Stimulated activated CD4-positive, alpha-beta T cell treated with anti-CD3 and anti-CD28 coated beads, Interleukin-12 subunit alpha, Interleukin-12 subunit beta, amount 100 ng/mL, for 4 hours (primary cell): ENCODE measurements at places on chromosomes 12 and 14.

DNA sequence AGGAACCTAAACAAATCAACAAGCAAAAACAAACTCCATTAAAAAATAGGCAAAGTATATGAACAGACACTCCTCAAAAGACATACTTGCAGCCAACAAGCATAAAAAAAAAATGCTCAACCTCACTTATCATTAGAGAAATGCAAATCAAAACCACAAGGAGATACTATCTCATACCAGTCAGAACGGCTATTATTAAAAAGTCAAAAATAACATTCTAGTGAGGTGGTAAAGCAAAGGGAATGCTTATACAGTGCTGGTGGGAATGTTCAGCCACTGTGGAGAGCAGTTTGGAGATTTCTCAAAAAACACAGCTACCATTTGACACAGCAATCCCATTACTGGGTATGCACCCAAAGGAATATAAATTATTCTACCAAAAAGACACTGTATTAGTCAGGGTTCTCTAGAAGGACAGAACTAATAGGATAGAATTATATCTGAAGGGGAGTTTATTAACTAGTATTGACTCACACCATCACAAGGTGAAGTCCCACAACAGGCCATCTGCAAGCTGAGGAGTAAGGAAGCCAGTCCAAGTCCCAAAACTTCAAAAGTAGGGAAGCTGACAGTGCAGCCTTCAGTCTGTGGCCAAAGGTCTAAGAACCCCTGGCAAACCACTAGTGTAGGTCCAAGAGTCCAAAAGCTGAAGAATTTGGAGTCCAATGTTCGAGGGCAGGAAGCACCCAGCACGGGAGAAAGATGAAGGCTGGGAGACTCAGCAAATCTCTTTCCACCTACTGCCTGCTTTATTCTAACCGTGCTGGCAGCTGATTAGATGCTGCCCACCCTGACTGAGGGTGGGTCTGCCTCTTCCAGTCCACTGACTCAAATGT, 101.6 kb upstream of the KRAS start:
- DNase-seq, result no peak

DNA sequence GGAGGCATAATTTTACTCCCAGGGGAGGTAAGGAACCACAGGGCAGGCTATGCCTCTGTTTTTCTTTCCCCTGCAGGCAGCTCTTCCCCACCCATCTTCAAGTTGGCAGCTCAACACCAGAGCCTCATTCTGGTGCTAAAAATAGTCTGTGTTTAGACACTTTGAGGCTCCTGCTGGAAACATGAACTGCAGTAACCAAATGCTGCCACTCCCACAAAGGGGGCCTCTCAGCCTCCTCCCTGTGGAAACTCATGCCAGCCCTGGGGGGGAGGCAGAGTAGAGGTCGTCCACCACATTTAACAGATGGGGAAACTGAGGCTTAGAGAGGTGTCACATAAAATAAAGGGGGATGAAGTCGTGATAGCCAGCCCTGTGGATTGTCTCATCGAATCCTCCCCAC, 61.4 kb downstream of the WSCD2 start:
- DNase-seq, result no peak

DNA sequence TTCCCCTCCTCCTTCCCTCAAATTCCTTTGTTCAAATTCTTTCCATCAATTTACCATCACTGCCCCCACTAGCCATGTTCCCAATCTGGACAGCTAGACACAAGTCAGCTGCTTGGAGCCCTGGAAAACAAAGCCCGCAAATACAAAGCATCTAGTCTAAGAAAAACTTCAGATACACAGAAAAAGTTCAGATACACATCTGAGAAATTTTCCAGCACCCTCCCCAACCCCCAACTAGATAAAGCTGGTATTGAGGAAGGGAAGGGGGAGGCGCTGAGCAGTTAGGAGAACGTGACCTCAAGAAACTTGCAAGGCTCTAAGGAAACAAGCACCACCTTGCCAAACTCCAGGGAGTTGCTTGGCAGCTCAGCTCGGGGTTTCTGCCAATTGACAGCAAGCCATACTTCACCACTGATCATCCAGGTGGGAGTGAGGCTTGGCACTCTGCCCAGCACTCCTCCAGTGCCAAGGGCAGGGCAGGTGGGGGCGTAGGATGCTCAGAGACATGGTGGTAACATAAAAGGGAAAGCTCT, 5.1 kb upstream of the CNIH1 start:
- no peak for DNase-seq

DNA sequence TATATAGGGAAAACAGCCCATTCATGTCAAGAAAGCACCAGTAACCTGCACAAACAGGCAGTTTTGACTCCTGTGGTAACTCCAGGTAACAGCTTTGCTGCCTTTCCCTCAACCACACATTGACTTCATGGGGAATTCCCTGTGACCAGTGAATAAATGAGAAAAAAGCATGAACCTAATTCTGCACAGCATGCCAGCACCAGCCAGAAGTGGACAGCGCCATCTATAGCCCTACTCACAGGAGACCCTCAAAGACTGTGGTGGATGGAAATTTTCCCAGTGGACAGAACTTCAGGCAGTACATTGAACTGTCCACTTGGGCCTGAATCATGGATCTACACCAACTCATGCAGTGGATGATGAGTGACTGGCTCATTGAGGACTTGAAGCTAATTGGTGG, 152.1 kb downstream of the SLC8A3 start:
- DNase-seq, result no peak

DNA sequence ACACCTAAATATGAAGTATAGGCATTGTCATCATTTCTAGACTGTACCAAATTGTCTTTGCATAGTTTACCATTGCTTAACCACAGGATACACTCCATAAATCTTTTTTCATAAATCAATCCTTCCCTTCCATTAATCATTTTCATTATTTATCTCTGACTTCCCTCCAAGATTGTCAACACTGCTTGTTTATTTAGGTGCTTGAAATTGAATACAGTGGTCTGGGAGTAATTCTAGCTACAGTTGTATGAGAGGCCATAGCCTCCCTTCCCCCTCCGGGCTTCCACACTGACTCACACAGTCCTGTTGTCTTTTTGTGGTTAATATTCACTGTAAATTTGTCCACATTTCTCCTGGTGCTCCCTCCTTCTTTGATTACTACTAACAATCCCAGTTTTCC, 114.2 kb upstream of the ARID2 start:
- DNase-seq, result no peak

DNA sequence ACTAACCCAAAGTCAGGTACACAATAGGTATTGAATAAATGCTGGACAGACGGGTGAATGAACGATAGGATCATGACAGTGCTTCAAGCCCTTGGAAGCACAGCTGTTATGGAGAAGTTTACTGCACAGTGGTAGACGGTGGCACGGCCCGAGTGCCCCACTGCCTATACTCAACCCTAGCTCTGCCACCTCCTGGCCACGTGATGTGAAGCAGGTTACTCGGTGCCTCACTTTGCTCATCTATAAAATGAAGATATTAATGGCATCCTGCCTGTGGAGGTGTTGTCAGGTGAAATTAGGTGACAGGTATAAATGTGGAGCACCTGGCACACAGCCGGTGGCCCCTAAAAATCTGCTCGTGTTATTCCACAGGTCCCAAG, 5.8 kb downstream of the ASB2 start:
- peak; percentile 65 for DNase-seq

GRCh38 chr12:39626033-39626814, 6.6 kb upstream of the ABCD2 start:
- DNase-seq, result no peak

DNA sequence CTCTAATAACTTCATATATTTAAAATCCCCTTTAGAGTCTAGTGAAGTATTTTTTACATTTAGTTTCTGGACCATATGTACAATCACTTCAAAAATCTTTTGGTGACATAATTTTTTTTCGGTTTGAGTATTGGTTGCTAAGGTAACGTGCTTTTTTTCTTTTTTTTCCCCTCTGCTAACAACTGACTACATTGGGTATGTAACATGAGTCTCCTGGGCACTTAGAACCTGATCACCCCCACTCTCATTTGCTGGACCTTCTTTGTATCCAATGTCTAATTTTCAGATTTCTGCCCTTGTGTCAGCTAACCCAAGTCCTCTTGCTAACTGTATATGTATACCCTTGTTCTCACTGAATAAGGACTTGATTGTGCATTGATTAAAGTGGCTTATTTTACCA, 592.9 kb upstream of the FLRT2 start:
- DNase-seq, result no peak

- no peak for DNase-seq
Measured at GRCh38 chr12:116813271-116814041, 67.8 kb downstream of the HRK start.

DNA sequence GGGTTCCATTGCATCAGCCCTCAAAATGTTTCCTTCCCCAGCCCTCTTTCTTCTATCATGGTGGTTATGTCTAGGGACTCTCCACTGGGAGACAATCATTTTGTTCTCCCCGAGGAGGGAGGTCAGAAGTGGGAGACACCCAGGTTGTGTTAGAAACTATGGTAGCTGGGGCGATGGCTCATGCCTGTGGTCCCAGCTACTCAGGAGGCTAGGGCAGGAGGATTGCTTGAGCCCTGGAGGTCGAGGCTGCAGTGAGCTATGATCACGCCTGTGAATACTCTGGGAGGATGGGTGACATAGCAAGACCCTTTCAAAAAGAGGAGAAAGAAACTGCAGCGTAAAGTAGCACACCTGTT, 13.0 kb upstream of the LRRC23 start:
- DNase-seq, result no peak

DNA sequence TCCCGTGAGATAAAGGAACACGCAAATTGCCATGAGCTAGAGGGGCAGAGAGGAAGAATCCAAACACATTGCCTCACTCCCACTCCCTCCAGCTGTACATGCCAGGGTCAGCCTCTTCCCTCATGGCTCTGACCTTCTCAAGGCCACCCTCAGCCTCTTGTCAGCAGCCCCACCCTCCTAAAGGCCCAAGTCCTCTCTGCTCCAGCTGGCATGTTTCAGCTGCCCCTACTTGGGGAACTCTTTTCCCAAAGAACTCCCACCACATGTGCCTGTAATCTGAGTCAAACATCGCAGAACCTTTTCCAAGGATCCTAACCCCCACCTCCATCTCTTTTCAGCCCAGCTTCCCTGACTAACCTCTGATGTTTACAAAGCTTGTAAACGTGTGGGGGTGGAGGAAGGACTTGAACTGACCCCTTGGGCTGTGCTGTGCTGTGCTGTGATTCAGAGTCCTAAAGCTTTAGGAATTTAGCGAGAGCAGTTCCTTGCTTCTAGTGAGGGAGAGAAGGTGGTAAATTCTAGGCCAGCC, 7.3 kb upstream of the CACNB3 start:
- DNase-seq, result no peak

DNA sequence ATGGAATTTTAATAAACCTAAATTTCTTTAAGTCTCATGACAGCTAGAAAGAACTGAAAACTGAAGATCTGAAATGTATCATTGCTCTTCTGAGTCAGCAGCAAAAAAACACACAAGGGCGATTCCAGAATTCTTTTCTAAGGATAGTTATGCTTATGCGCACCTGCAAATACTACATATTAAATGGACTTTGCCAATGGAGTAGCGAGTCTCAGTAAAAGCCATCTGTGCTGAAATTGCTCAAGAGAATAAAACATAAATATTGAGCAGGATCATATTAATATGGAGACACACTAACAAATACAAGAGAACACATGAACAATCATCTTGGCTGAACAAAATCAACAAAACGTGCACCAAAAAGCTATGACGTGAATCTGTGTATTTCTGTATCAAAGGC, 73.7 kb downstream of the CPNE8 start:
- DNase-seq, result no peak

DNA sequence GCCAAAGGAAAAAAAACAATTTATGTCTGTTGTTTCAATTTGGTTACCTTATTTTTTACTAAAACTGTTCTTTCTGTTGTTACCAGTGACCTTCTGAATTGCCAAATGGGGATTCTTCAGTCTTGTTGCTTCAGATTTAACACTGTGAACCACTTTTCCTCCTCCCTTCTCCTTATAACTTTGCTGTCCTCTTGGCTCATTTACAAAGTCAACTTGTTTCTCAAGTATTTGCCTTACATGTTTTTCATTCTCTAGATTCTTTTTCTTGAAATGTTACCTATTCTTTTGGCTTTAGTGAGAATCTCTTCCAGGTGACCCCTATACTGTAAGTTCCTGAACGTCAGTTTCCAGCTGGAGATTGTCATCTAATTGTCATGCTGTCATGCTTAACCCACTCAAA, 19.4 kb downstream of the FUT8 start:
- no peak for DNase-seq

DNA sequence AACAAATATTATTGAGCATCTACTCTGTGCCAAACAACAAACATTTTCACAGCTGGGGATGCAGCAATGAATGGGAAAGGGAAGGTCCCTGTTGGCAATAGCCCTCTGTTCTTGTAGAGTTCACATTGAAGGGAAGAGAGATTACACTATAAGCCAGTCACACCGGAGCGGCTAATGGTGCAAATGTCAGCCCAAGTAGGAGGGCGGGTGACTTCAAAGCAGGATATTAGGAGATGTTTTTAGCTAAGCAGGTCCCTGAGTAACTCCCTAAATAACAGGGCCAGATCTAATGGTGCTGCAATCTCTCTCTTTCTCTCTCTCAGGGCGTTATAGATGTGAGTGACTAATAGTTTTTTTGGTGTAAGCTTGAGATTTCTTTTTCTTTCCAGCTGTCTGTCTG, 30.7 kb downstream of the FLVCR2 start:
- DNase-seq, result no peak

DNA sequence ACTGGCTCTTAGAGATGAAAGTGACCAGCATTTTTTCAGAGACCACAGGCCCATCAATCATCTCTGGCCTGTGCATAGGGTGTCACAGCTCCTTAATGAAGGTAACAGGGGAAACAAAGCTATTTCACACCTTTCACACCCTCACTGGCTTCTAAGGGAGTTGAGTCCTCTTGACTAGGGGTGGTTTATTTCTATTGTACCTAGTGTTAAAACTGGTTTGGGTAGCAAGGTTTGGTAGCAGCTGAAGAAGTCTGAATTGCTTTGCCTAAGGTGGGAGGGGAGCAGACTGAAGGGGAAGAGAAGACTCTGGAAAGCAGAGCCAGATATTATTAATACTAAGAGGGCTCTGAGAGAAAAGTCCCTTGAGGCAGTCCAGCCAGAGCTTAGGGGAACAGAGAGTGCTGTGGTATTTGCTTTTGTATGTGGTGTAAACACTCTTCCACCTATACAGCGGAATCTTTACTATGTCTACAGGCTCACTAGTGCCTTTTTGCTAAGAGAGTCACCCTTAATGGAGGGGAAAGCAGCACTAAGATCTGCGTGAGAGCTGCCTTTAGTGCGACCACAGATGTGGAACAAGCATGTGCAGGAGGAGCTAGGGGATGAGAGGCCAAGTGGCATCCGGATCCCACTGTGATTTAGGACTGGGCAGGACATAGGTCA, 95.8 kb downstream of the STXBP6 start:
- DNase-seq, result no peak
